ENCODE measurements at places on chromosomes 7 and 10.

- no peak for DNase-seq
Observed at GRCh38 chr7:128933180-128933891, 4.4 kb upstream of the IRF5 start.

GRCh38 chr10:71534568-71535194, 138.0 kb downstream of the CDH23 start:
- DNase-seq: no peak

GRCh38 chr10:12504176-12504575, 154.8 kb downstream of the CAMK1D start:
- DNase-seq: no peak

DNA sequence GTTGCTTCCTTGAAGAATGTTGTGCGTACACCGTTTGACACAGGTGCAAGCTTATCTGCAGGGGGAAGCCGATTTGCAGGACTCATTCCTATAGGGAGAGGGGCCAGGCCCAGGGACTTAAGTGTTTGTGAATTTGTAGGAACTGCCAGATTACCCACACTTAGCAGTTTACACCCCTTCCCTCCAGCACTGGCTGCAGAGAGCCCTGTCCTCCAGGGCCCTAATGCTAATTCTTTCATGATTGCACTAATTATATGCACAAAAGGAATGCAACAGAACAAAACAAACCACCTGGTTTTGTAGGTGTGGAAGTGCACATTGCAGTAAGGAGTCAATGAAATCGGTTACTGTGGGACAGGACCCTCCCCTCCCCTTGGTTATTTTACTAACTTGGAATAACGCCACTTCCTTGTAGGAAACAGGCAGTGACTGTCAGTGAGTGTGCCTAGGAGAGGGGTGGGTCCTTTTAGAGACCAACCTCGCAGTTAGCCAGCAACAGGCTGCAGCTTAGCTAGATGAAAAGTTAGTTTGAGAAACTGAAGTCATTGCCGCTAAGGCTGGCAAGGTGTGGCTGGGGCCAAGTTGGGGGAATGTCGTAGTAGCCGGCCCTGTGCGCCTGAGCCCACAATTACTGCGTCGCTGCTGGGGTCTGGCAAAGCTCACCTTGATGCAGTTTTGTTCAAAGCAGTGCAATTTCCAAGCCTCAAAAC, 60.6 kb downstream of the CUX1 start:
- DNase-seq: no peak

DNA sequence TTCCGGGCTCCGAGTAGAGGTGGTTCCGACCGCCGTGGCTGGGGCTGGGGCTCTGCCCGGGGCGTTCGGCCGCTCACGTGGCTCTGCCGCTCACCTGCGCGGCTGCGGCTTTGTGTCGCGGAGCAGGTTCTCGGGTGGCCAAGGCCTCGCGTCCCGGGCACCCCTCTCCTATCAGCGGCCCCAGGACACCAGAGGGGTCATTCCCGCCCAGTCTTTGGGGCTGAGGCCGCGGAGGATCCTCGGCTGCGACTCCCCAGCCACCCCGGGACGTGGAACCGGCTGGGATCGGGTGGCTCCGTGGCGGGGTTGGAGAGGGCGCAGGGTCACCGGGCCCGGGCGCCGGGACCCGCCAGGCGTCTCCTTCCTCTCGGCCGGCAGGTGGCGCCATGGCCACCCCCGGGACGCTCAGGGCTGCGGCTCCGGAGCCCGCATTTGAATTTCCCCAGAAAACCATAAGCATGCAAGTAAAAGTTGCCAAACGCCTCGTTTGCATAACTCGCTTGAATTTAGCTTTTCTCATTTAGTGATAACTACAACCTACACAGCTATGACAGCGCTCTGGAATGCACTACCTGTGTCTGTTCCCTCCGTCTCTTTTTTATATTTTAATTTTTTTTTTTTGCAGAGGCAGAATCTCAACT, 1.2 kb downstream of the COL26A1 start:
- peak; percentile 96 for DNase-seq
